ENCODE measurements at places on chromosomes 3 and 15.

DNA sequence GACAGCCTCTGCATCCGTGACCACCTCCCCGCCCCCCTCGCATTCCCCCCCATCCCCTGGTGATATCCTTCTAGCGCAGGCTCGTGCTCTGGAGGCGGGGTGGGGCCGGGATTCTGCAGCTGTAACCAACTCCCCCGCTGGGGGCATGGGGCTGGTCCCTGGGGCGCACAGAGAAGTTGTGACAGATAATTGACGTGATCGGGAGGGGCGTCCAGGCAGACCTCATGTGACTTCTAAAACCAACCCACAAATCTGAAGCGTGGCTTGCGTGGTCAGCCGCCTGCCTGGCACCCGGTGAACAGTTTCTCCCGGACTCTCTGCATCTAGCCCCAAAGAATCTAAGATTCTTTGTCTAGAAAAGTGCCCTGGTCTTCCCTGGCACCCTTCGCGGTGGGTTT is 100.6 kb upstream of the IGF1R start:
- DNase-seq: peak; percentile 15

- no peak for DNase-seq
Measured at GRCh38 chr3:140363801-140364200, 314.1 kb upstream of the TRIM42 start.

DNA sequence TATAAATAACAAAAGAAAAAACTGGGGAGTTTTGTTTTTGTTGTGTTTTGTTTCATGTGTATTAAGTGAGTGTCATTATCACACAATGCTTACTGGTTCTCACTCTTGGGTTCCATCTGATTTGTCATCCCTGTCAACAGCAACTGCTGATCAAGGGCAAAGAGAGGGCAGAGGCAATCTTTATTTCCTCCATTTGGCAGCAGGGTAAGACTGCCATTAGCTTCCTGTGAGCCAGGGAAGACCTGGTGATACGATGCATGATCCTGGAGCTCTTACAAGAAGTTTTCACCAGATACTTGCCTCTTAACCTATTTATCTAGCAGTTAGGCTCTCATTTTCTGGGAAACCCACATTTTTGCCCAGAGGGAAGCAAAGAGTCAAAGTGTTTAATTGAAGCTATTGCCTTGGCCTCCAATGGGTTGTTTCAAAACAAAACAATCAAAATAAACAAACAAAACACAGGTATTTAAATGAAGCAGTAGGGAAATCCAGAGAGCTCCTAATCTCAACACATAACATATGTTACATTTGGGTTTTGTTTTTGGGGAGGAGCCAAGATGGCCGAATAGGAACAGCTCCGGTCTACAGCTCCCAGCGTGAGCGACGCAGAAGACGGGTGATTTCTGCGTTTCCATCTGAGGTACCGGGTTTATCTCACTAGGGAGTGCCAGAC is 529.8 kb downstream of the MAGI1 start:
- DNase-seq: no peak

DNA sequence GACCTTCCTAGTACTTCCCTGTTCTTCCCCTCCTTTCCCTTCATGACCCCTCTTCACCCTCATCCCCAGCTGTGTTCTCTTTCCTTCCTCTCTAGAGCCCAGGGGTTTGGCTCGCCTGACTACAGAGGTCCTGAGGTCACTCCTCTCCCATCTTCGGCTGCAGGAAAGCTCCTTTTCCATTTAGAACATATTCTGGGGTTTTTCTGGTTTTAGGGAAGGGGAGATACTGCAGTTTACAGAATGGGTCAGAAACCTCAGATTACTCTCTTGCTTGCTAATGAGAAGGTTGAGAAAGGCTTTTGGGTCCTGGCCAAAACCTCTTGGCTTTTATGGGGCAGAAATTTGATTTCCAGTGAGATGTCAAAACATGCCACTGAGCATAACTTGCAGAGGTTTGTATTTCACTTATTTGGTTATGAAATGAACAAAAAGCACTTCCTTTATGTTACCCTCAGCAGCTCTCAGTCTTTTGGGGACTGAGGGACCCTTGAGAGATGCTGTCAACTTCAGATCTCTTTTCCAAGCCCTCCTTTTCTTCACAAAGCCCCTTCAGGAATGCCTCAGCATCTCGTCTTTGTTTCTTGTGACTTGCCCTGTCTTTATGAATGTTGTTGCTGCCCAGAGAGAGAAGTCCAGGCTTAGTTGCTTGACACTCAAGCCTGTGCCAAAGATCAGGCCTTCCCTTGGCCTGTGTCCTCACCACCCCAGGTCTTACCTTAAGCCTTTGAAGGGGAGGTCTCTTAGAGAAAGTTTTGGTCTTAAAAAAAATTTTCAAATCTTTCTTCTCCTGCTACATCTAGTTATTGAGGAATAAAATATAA is 121.7 kb upstream of the TPM1 start:
- DNase-seq: peak; percentile 7

- no peak for DNase-seq
Measured at GRCh38 chr15:101765772-101766456, 37.4 kb upstream of the OR4F6 start.

DNA sequence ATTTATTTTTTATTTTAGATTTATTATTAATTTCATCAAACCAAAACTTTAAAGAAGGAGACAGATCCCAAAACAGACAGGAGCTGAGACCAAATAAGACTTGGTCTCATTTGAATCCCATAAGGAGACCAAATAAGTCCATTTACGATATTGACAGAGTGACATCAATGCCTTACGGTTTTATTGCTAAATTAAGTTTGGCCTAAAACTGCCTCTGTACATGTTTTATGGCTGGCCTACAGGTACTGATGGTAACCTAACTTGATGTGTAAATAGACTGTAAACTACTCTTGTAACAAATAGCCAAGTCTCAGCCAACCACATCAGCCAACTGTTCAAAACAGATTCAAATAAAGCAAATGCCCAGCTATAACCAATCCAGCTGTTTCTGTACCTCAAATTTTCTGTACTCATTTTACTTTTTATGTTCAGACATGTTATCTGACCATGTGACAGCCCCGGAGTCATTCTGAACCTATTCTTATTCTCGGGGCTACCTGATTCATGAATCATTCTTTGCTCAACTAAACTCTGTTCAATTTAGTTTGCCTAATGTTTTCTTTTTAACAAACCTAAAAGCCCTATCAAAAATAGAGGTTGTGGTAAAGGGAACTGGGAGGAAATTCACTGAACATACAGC is 89.4 kb upstream of the CDAN1 start:
- DNase-seq: no peak

- DNase-seq: no peak
Measured at GRCh38 chr3:80252113-80252512, 484.3 kb upstream of the ROBO1 start.

DNA sequence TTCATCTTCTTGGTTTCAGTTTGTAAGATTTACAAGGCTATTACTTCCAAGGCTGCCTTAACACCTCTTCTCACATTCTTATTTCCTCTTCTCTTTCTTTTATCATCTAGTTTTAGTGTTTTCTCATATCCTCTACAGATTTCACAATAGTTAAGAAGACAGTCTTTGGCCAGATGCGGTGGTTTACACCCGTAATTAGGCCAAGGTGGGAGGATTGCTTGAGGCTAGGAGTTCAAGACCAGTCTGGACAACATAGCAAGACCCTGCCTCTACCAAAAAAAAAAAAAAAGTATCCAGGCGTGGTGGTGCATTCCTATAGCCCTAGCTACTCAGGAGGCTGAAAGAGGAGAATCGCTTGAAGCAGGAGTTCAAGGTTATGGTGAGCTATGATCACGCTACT is 3.5 kb upstream of the ALDH1A2 start:
- DNase-seq: no peak

DNA sequence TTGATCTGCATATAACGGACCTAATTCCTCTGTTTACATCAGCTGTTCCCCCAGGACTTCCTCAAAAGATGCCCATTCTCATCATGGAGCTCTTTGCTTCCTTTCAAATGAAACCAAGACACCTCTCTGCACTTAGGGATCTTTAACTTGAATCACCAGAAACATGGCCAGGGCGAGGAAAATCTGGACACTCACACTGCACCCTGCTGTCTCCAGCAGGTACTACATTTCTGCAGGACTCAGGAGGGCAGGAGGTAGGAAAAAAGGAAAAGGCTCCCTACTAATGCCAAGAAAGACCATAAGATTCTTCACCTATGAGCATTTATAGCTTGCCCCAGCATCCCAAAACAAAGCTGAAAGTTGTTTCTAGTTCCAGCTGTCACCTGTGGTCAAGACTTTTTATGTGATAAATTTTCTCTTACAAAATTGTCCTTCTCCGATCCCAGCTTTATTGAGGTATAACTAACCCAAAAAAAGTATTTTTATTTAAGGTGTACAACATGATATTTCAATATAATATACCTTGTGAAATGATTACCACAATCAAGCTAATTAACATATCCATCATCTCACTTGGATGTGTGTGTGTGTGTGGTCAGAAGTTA is 87.3 kb upstream of the C15orf61 start:
- DNase-seq: peak; percentile 13

GRCh38 chr3:32973982-32974381 is 22.5 kb downstream of the CCR4 start:
- no peak for DNase-seq

DNA sequence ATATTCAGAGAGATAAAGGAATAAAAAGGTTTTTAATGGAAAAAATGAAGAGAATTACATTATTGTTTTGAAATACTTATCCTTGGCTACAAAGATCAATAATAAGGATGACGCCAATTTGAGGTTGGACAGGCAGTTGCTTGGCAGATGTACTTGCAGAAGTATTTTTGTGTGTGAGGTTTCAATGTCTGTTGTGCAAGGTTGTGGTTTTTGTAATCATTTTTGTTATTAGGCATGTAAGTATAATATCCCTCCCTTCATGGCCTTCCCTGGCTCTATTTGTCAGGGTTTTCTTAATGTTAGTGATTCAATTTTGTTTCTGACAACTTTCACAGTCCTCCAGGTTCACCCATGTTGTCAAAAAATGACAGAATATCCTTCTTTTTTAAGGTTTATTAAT is 105.9 kb downstream of the OTOL1 start:
- DNase-seq: no peak
